GF-D8 (cell line): ENCODE measurements at places on chromosomes 5 and 9.

GRCh38 chr5:170644501-170644900, 139.0 kb upstream of the GABRP start:
- DNase-seq, result no peak

DNA sequence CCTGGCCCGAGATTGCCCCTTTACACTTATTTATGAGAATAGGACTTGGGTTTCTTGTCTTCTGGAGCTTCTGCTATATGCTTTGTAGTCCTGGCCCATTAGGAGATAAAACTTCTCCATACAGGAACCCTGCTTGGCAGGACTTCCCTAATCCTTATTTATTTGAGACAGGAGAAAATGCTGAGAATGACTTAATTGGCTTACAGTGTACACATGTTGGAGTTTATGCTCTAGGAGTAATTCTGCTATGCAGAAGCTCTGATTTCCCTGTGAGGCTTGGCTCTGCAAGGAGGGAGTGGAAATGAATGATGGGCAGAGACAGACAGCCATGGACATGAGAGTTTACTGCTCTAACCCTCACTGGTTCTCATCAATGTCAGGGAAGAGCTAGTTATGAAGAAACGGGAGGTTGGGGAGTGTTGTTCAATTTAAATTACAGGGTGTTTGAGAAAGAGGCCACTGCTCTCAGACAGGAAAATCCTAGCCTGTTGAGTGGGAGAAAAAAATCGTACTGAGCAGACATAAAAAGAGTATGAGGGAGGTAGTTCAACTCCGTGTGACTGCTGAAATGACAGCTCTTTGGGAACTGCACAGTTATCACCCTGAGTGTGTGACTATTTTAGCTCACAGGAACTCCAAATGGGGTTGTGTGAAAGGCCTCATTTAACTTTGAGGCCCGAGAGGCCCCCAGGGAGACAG, 37.5 kb downstream of the ACTBL2 start:
- no peak for DNase-seq

DNA sequence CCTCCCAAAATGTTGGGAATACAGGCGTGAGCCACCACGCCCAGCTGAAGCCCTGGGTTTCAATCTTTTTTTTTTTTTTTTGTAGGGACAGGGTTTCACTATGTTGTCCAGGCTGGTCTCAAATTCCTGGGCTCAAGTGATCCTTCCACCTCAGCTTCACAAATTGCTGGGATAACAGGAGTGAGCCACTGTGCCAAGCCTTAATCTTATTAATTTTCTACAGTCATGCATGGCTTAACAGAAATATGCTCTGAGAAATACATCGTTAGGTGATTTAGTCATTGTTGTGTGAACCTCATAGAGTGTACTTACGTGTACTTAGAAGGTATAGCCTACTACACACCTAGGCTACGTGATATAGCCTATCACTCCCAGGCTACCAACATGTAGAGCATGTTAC, 31.0 kb downstream of the GLDC start:
- DNase-seq, result no peak

DNA sequence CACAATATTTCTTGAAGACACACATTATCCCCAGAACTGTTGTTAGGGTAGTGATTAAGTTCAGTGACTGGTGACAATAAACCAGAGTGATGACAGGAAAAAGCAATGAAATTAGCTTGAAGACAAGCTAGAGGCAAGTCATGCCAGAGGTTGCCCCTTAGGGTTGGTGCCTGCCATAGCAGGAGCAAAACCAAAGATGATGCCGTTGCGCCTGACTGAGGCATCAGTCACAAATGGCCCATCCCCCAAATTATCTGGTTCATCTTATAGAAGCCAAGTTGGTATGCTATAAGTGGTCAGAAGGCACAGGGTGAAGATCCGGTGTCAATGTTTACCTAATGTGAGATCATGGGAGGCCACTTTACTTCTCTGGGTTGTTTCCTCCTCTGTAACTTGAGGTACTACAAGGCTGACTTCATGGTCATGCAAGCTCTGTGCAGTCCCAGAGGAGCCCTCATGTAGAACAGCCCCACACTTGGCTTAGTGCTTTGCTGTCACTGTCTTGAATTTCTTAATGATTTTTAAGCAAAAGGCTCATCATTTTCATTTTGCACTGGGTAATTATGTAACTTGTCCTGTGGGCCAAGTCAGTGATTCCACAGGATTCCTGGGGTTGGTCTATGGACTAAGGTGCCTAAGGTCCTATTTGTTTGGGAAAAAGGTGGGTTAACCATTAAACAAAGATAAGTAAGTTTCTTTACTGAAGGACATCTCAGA, 211.3 kb downstream of the MAN2A1 start:
- DNase-seq, result no peak

GRCh38 chr5:127040796-127041520, 10.6 kb upstream of the MARCHF3 start:
- no peak for DNase-seq

DNA sequence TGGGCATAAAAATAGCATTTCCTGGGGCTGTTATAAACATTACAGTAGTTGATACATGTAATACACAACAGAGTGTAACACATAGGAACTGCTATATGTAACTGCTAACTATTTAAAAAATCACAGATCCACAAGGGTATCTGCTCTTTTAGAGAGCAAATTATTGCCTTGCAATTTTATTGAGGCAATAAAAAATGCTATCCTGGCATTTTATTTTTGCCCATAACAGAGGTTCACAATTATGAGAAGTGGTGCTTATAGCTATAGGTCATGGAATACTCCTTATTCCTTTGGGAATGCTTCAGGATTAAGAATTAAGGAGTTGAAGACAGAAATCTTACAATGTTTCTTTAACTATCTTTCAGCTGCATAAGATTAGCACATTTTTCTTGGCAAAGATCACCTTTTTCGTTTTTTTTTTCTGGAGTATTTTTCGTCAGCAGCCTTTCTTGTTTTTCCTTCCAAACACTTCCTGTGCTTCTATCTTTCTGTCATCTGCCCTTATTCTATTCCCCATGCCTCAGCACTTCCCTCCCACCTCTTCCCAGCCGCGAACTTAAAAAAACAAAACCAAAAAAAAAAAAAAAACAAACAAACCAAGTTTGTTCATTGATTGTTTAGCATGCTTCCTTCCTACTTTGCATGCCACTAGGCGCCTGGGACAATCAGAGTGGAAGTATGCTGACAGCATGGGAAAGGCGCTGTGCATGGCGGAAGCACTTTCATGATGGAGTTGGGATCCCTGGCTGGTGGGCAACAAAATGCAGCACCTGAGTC, 264.2 kb downstream of the MAST4 start:
- no peak for DNase-seq

GRCh38 chr9:97510797-97511654, 9.6 kb downstream of the TMOD1 start:
- no peak for DNase-seq

GRCh38 chr5:2207416-2208238, 324.9 kb upstream of the IRX4 start:
- no peak for DNase-seq

DNA sequence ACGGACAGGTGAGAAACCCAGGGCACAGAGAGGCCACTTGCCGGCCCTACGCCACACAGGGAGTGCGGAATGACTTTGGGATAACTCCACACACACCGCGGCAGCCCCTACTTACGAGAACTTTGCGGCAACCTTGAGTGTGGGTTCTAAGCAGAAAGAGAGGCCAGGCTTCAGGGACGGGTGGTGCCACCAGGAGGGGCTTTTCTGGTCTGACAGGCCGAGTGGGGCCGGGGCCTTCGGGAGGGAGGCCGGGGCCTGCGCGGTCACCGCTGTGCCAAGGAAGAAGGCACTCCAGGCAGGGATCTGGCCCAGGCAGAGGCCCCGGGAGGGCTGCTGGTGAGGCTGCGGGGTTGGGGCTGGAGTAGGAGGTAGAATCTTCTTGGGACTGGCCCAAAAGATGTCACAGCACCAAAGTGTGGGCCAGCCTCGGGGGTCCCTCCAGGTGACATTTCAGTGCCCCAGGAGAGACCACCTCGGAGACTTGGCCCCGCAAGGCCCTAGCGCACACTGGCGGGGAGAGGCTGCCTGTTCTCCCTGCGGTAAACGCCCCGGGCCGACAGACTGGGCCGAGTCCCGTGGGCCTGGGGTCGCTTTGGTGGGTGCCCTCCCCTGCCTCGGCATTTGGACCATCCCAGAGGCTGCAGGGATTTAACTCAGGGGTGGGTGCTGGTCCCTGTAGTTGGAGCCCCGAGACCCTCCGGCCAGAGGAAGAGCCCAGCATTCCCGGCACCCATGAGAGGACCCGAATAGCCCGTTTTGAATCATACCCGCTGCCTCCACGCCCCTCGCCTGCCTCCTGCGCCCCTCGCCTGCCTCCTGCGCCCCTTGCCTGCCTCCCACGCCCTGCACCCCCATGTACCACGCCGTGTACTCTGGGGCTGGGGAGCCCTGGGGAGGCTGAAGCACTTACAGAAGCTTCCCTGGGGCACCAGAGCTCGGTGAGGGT, 9.0 kb upstream of the RNU6ATAC start:
- DNase-seq, result no peak

GRCh38 chr9:18296702-18297055, 177.3 kb upstream of the ADAMTSL1 start:
- DNase-seq, result no peak

DNA sequence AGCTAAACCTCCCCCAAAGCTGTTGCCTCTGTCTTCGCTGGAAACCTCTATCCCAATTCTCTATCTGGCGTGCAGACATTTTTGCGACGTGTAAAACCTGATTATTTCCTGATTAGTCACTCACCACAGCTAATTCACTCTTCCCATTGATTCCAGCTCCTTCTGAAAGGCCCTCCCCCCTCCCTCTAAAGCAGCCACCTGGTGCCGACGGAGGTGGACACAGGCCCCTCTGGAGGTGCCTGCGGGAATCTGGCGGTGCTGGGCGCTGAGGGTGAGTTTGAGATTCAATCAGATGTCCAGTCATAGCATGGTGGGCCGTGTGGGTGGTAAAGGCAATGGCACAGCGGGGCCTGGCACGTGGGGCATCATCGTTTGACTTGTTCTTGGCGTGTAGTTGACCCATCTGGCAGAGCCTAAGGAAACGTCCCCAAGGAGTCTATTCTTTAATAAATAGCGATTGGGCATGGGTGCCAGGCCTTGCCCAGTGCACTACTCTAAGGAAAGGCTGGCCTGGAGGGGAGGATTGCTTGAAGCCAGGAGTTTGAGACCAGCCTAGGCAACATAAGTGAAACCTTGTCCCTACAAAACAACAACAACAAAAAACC, 271.1 kb upstream of the MVB12B start:
- DNase-seq, result no peak
